Activated T-helper 9 cell treated with anti-CD3 and anti-CD28 coated beads, Interleukin-2, amount 50 U/mL, for 16 hours (primary cell): ENCODE measurements at places on chromosomes 4 and X.

GRCh38 chr4:23135792-23136645, 443.3 kb downstream of the GBA3 start:
- no peak for DNase-seq

DNA sequence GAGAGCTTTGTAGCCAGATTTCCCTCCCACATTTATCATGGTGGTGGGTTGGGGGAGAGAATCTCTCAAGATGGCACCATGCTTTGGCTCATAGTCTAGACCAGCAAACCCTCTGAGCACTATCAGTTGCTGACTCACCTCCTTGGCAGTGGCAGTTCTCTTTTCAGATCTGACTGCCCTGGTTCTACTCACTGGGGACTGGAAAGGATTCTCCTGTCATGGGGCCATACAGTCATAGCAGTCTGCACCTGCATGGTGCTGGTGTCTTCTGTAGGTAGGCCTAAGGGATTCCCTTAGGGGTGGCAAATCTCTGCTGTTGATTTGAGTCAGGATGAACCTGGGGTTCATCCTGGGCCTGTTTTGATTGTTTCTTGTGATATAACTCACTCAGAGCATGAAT, 2.6 kb downstream of the TEX13B start:
- no peak for DNase-seq

GRCh38 chr4:2586502-2586901, 50.1 kb downstream of the FAM193A start:
- DNase-seq: no peak

- DNase-seq: no peak
These were observed 1.0 kb downstream of the NOA1 start for GRCh38 chr4:56976283-56976836.
